ENCODE measurements at places on chromosomes 11 and 22. TPM values are rescaled to one million over a fixed set of nuclear protein-coding genes. Genes with fewer than 3 reads are reported as not detected.

DNA sequence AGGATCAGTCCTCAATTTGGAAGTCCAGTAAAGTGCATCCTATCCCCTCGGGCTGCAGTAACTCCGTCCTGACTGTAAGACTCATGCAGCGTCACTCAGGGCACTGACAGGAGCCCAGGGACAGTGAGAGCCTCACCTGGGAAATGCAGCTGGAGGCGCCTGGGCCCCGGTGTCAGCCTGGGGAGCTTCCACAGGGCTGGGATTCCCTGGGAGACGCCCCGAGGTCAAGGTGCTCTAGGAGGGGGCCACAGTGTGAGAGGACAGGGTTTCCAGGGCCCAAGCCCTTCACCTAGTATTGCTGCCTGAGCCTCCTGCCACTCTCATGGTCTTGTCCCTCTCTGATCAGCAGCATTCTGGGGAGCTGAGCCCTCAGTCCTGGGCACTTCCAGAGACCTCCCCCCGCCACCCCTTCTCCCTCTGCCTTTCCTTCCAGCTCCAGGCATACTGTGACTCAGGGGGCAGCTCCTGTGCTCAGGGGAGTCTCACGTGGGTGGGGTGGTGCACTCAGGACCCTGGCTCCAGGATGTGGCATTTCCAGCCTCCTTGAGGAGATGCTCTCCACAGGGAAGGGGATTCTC lies 99.1 kb upstream of the IGLL5 start:
- no peak for DNase-seq

DNA sequence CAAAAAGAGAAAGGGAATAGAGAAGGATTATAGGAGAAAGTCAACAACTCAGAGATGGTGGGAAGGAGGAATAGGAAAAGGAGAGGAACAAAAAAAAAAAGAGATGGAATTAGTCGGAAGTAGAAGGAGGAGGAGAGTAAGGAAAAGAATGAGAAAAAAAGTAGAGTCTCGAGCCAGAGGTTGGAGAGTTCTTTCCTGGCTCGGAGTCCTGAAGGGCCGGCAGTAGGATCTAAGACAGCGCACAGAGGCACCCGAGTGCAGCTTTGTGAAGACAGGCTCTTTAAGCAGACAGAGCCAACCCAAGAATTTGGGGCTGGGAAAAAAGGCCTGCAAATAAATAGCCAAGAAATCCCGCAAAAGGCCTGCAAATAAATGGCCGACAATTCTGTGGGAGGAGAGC lies 170.4 kb upstream of the CCDC90B start:
- DNase-seq: no peak

DNA sequence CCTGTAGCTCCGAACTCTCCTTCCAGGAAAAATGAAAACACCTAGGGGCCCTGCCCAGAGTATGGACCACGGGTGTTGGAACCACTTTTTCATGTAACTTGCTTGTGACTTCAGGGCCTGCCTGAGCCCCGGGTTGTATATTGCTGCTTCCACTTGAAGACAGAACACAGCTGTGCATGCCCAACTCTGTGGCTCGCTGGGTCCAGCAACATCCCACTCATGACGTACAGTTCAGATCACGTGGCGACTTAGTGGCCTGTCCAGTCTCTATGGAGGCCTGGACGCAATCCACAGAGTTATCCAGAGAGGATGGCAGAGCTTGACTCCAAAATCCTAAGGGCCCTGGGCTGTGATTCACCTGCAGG lies 6.8 kb downstream of the C11orf21 start:
- DNase-seq: no peak

DNA sequence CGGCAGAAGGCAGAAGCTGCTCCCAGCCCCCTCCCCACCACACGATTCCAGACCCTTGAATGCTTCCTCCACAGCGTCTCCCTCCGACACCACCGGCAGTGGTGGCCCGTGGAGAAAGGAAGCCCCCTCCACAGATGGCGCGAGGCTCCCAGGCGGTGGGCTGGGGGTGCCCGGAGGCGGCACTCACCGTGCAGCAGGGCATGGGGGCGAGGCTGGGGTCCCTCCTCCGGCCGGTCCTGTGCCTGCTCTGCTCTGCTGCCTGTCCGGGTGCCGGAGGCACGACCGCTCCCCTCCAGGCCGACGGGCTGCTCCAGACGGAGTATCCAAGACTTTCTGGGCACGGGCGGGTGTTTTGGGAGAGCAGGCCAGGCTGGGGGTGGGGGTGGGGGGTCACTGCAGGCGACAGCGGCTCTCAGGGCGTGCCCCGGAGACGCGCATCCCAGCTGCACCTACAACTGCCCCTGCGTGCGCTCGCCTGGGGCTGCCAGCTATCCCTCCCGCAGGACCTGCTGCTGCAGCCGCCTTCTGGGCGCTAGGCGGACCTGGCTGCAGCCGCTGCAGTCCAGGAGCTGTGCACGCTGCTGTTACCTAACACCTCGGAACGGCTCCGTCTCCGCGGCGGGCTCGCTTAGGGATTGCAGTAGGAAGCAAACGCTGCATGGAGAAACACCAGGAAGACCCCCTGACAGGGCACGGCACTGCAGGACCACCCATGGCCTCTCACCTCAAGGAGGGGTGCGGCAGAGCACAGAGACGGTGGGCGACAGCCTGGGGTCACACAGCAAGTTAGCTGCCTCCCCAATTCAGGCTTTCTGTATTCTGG lies 15.2 kb downstream of the MRGPRG start:
- DNase-seq: no peak

DNA sequence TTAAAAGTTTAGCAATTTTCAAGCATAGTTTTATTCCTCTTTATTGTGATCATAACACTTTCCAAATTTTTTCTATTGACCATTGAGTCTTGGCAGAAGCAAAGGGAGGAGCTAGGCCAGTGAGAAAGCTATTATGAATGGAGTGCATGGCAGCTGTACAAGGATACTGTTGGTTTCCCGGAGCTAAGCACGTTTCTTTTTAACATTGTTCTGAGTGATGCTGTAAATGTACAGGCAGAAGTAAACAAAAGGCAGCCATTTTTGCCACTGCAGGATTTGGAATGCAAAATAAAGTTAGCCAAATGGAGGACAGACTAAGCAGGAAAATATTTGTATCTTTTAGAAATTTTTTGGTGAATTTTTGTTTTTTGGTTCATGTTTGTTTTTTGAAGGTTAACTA lies 16.2 kb downstream of the CBL start:
- DNase-seq: no peak

DNA sequence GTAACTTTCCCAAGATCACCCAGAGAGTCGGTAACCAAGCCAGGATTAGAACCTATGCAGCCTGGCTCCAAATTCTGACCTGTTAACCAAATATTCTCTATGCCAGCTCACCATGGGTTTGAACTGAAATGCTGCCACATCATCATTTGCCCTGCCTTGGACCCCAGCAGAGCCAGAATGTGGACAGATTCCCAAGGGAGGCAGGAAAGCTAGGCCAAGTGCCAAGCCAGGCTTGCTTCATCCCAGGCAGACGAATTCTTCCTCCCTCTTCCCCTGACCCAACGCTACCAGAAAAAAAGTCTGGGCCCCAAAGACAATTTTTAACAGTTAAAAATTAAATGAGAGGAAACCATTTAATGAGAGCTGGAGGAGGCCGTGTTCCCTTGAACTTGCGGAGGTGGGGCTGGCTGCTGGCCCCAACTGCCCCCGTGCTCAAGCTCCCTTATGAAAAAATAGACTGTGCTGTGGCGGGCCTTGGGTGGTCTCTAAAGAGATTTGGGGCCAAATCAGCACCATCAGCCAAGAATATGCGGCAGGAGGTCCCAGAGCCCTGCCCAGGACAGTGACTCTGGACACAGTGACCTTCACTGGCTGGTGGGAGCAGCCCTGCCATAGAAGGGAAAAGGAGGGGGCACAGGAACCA lies 184.1 kb upstream of the SYT13 start:
- DNase-seq: no peak

DNA sequence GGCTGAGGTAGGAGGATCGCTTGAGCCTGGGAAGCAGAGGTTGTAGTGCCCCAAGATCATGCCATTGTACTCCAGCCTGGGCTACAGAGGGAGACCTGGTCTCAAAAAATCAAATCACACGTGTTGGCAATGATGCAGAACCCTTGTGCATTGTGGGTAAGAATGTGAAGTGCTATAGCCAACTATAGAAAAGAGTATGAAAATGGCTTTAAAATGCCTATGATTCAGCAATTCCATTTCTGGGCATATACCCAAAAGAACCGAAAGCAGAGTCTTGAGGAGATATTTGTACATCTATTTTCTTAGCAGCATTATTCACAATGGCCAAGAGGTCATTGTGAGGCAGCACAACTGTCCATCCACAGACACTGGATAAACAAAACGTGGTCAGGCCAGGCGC lies 2.6 kb upstream of the FADS3 start:
- no peak for DNase-seq

DNA sequence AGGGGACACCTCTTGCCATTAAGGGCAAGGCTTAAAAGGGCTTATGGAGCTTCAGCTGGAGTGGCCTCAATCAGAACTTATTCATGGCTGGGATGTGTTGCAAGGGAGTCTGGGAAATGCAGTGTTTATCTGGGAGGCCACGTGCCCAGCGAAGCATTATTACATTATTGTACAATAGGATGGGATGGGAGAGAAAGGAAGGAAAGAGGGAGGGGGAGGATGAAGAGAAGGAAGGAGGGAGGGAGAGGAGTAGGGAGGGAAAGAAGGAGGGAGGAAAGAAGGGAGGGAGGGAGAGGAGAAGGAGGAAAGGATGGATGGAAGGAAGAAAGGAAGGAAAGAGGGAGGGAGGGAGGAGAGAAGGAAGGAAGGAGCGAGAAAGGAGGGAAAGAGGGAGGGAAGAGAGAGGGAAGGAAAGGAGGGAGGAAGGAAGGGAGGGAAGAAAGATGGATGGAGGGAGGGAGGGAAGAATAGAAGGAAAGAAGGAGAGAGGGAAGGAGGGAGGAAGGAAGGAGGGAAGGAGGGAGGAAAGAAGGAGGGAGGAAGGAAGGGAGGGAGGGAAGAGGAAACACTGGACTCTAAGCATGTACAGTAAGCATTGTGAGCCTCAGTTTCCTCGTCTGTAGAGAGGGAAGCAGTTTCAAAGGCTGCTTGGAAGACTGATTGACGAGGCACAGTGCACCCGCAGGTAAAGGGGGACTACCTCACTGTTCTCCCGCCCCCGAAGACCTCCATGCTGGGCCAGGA lies 62.2 kb downstream of the MYEOV start:
- no peak for DNase-seq

DNA sequence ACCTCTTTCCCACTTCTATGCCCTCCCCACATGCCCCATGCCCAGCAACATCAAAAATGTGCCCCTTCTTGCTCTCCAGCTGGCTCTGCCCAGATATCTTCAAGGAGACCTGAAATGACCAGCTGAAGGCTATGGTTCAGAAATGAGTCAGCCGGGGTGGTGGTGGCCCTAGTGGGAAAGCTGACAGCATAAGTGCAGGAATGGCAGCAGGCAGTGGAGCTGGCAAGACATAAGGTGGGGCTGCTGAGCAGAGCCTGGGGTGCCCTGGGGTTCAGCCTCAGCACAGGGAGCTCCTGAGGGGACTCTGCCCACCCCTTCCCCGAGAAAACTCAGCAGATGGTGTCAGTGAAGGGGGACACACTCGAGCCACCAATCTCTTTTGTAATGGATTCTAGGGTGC lies 593.4 kb downstream of the BUD13 start:
- DNase-seq: no peak

DNA sequence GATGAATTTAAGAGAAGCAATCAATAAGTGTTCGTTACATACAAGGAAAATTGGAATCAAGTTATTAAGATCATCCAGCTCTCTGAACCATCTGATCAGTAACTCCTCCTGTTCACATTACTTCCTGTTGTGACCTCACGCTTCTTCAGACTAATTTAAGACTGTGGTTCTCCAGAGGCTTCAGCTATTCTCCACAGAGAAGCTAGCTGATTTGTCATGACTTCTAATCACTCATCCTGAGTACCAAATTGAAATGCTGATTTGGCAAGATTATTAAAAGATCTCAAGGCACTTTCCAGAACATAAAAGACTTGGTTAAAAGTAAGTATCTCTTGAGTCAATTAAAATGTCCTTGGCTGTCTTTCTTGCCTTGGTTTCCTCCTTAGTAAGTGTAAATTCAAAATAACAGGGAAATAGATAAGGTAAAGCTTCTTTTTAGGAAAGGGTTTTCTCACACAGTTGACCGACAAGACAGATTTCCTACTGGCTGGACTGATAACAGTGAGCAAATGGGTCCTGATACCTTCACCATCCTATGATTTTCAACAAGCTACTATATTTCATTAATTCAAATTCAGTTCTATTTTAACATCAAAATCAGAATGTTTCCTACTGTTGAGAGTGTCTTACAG lies 38.5 kb downstream of the GAB2 start:
- no peak for DNase-seq

- DNase-seq: no peak
Observed at GRCh38 chr22:50568626-50569025, 5.9 kb upstream of the SYCE3 start.

DNA sequence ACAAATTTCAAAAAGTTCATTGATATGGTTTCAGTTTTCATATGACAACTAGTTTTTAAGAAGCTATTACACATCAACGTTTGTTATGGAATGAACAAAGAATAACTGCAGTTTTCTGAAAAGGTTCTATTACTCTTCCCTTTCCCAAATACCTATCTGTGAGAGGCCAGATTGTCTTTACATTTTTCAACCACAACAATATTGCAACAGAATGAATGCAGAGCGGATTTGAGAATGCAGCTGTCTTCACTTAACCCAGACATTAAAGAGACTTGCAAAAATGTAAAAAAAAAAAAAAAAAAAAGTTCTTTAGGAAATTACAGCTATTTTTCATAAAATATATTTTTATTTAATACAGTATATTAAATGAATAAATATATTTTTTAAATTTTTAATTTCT lies 250.8 kb downstream of the DDX10 start:
- no peak for DNase-seq

DNA sequence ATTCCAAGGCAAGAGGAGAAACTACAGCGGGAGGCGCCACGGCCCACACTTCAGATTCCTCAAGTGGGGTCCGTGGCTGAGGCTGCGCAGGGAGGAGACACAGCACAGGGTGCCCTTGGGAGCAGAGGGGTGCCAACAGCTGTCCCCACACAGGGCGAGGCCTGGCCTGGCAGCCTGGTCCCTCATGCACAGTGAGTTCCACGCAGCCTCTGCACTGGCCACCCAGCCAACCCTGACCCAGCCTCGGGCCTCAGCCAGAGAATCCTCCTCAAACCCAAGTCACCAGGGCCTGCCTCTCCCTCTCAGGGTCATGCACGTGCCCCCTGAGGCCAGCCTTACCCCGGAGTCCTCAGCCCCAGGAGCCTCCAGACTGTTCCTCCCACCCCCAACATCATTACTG lies 22.4 kb upstream of the MOB2 start:
- no peak for DNase-seq

Gene PATE4
- 0.08 TPM for polyA plus RNA-seq

Gene CKAP5
- 95.4 TPM for polyA plus RNA-seq

Gene MUC5B
- polyA plus RNA-seq: 0.01 TPM
